ENCODE measurements at places on chromosomes 1 and 21. TPM values are rescaled to one million over a fixed set of nuclear protein-coding genes. Genes with fewer than 3 reads are reported as not detected.

DNA sequence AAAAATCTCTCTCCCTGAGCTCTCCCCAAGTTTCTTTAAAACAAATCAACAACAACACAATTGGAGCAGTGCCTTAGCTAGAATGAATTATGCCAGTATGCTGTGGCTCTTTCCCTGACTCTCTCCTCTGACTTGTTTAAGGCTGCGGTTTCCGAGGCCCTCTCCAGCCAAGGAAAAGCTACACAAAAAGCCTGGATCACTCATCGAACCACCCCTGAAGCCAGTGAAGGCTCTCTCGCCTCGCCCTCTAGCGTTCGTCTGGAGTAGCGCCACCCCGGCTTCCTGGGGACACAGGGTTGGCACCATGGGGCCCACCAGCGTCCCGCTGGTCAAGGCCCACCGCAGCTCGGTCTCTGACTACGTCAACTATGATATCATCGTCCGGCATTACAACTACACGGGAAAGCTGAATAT lies 1.9 kb downstream of the S1PR1 start:
- peak; percentile 94 for DNase-seq
- H3K36me3 ChIP-seq = peaks cover 19% of the 10 kb centered on the region
- no peaks in the 10 kb centered on the region for H3K27me3 ChIP-seq
- peak overlapping the region; percentile 88 for H3K4me3 ChIP-seq

- no peaks in the 10 kb centered on the region for H3K27me3 ChIP-seq
- H3K36me3 ChIP-seq = no peaks in the 10 kb centered on the region
- DNase-seq = no peak
- H3K4me3 ChIP-seq = no peak overlapping the region
- H3K4me1 ChIP-seq = no peaks in the 10 kb centered on the region
- no peak overlapping the region for H3K27ac ChIP-seq
These were observed 411.0 kb downstream of the CAMTA1 start for GRCh38 chr1:7196036-7196911.

GRCh38 chr1:51927029-51927428 lies 48.5 kb upstream of the NRDC start:
- no peaks in the 10 kb centered on the region for H3K36me3 ChIP-seq
- H3K27ac ChIP-seq = no peak overlapping the region
- no peaks in the 10 kb centered on the region for H3K27me3 ChIP-seq
- no peak overlapping the region for H3K4me3 ChIP-seq
- H3K4me1 ChIP-seq = no peaks in the 10 kb centered on the region

- DNase-seq = no peak
- peaks cover 65% of the 10 kb centered on the region for H3K27me3 ChIP-seq
- no peak overlapping the region for H3K4me3 ChIP-seq
- no peak overlapping the region for H3K27ac ChIP-seq
These were observed 16.2 kb downstream of the C1orf216 start for GRCh38 chr1:35702508-35702907.

- H3K4me1 ChIP-seq = peaks cover 3% of the 10 kb centered on the region
- peak overlapping the region; percentile 1 for H3K4me3 ChIP-seq
- DNase-seq = peak; percentile 23
- H3K27ac ChIP-seq = no peak overlapping the region
These were observed 10.5 kb upstream of the SPEN start for GRCh38 chr1:15836772-15837669.

- H3K4me1 ChIP-seq = peaks cover 61% of the 10 kb centered on the region
- H3K27ac ChIP-seq = no peak overlapping the region
- H3K27me3 ChIP-seq = no peaks in the 10 kb centered on the region
- peaks cover 22% of the 10 kb centered on the region for H3K36me3 ChIP-seq
- no peak overlapping the region for H3K4me3 ChIP-seq
- no peak for DNase-seq
These were observed 5.5 kb downstream of the CAPN2 start for GRCh38 chr1:223717695-223718363.

Gene PAQR6
- 1.6 TPM for total RNA-seq

Gene TMOD4
- 1.4 TPM for total RNA-seq

Gene CTSS
- 5.7 TPM for total RNA-seq

DNA sequence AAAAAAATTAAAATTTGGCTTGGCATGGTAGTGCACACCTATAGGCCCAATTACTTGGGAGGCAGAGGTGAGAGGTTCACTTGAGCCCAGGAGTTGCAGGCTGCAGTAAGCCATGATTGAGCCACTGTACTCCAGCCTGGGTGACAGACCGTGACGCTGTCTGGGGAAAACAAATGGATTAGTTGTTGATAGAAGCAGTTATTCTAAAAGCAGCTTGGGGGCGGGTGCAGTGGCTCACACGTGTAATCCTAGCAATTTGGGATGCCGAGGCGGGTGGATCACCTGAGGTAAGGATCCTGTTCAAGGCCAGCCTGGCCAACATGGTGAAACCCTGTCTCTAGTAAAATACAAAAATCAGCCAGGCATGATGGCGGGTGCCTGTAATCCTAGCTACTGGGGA lies 40.3 kb downstream of the KIF1B start:
- H3K4me1 ChIP-seq = peaks cover 4% of the 10 kb centered on the region
- H3K27me3 ChIP-seq = no peaks in the 10 kb centered on the region
- no peak for DNase-seq
- no peaks in the 10 kb centered on the region for H3K36me3 ChIP-seq
- no peak overlapping the region for H3K27ac ChIP-seq

- DNase-seq = peak; percentile 38
- no peaks in the 10 kb centered on the region for H3K27me3 ChIP-seq
- H3K4me3 ChIP-seq = no peak overlapping the region
- H3K27ac ChIP-seq = no peak overlapping the region
- H3K36me3 ChIP-seq = no peaks in the 10 kb centered on the region
These were observed 64.5 kb upstream of the SLC44A3 start for GRCh38 chr1:94755675-94756074.

- no peaks in the 10 kb centered on the region for H3K27me3 ChIP-seq
- DNase-seq = no peak
- H3K4me1 ChIP-seq = no peaks in the 10 kb centered on the region
- no peak overlapping the region for H3K4me3 ChIP-seq
These were observed 356.6 kb upstream of the USP24 start for GRCh38 chr1:55571767-55572166.

- no peak for DNase-seq
- no peaks in the 10 kb centered on the region for H3K36me3 ChIP-seq
- no peak overlapping the region for H3K4me3 ChIP-seq
- H3K4me1 ChIP-seq = no peaks in the 10 kb centered on the region
- H3K27me3 ChIP-seq = no peaks in the 10 kb centered on the region
These were observed 140.0 kb downstream of the DNM3 start for GRCh38 chr1:171981303-171981702.

GRCh38 chr1:103197216-103197615 lies 88.9 kb upstream of the COL11A1 start:
- no peaks in the 10 kb centered on the region for H3K4me1 ChIP-seq
- H3K36me3 ChIP-seq = no peaks in the 10 kb centered on the region
- H3K27me3 ChIP-seq = no peaks in the 10 kb centered on the region
- H3K4me3 ChIP-seq = no peak overlapping the region
- DNase-seq = no peak
- no peak overlapping the region for H3K27ac ChIP-seq

- H3K4me1 ChIP-seq = no peaks in the 10 kb centered on the region
- DNase-seq = no peak
- H3K27ac ChIP-seq = no peak overlapping the region
- no peaks in the 10 kb centered on the region for H3K36me3 ChIP-seq
These were observed 7.8 kb downstream of the ITLN1 start for GRCh38 chr1:160877221-160877620.

Gene GIPC2
- total RNA-seq = 9.6 TPM

DNA sequence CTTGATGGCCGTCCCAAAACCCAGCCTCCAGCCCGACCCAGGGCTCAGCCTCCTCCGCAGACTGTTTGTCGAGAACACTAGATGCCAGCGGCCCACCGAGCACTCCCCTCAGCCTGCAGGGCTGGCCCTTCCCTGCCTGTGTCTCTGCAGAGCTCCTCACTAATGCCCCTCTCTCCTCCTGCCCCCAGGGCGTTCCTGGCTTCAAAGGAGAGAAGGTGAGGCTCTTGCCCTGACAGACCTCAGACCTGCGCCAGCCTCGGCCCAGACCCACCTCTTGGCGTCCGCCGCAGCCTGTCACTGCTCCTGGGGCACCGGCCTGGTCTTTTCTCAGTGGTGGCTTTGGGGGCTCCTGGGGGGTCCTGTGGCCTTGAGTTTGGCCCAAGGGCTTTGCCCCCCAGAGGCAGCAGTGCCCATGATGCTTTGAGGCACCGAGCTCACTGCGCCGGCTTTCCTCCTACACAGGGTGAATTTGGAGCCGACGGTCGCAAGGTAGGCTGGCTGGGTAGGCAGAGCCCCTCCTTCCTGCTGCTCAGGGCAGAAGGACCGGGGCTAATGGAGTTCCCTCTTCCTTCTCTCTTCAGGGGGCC lies 18.4 kb downstream of the COL6A2 start:
- H3K27ac ChIP-seq = no peak overlapping the region
- H3K36me3 ChIP-seq = no peaks in the 10 kb centered on the region
- DNase-seq = no peak

Gene CR1
- total RNA-seq = not detected

Gene CHD5
- total RNA-seq = 0.11 TPM

- no peak overlapping the region for H3K27ac ChIP-seq
- DNase-seq = no peak
- H3K27me3 ChIP-seq = no peaks in the 10 kb centered on the region
- no peaks in the 10 kb centered on the region for H3K4me1 ChIP-seq
These were observed 348.7 kb downstream of the HLX start for GRCh38 chr1:221227872-221228337.

DNA sequence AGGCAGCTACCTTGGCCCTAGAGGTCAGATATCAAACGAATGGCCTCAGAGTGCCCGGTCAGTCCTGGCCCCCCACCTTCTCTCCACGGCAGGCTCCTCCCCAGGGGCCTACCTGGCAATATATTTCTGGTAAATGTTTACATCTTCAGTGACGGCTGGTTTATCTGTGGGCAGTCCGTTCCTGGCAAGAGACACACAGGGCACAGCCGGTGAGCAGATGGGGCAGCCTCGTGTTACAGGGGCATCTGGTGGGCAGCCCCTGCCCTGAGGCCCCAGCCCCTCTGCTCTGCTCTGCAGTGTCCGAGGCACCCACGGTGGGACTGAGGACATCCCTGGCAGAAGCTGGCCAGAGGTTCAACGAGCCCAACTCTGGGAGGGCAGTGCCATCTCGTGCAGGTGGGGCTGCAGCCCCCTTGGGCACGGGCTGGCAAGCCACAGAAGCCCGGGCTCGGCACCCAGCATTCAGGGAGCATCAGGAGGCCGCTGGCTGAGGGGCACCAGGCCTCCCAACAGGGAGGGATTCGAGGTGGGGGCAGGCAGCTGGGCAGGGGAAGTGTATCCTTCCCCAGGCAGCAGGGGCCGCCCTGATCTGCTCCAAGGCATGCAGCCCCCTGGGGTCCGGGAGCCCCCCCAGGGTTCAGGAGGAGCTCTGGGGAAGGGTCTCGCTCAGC lies 137.9 kb downstream of the CASZ1 start:
- H3K36me3 ChIP-seq = no peaks in the 10 kb centered on the region
- H3K4me3 ChIP-seq = no peak overlapping the region

Gene TAF1A
- total RNA-seq = 7.1 TPM

Gene FMO1
- total RNA-seq = not detected

DNA sequence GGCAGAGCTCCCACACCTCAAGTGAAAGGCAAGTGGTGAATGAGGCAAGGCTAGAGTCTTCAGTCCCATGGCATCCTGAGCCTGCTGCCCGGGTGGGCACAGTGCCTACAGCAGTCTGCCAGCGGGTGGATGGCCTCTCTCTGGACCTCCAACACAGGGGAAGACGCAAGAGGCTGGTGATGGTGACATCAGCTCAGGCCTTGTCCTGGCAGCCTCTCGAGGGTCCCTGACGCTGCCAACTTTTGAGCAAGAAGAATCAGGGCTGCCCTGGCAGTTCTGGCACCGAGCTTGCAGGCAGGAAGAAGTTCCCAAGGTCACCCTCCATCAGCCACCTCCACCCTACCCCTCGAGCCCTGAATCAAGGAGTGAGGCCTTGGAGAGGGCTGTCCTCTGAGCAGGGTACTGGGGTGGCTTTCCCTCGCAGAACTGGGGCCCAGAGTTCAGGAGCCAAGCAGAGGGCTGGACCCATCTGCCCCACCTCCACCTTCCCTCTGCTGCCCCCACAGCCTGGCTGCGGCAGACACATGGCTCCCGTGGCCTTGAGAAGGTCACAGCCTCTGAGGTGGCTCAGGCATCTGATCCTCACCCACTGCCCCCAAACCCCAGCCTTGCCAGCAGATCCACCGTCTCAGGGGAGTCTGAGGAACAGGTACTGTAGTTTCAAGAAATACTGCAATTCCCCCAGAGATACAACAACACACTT lies 5.8 kb downstream of the RAP1GAP start:
- no peaks in the 10 kb centered on the region for H3K4me1 ChIP-seq
- no peak overlapping the region for H3K4me3 ChIP-seq
- H3K27me3 ChIP-seq = peaks cover 17% of the 10 kb centered on the region
- no peak overlapping the region for H3K27ac ChIP-seq

DNA sequence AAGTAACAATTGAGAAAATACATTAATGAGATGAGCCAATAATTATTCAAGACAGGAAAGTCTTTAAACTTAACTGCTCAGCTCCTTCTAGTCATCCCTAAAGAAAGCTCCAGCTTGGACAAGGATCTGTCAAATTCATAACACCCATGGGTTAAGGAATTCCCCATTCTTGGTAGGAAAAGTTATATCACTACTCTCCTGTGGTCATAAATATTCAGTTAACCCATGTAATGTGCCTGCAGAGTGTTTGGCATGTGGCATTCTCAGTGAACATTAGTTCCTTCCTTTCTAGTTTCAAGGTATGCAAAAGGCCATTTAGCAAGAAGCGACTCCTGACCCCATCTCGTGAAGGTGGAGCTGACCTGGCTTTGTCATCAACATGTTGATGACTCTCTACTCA lies 76.7 kb upstream of the VCAM1 start:
- no peaks in the 10 kb centered on the region for H3K36me3 ChIP-seq
- H3K4me3 ChIP-seq = no peak overlapping the region
- peak; percentile 41 for DNase-seq
- no peak overlapping the region for H3K27ac ChIP-seq

DNA sequence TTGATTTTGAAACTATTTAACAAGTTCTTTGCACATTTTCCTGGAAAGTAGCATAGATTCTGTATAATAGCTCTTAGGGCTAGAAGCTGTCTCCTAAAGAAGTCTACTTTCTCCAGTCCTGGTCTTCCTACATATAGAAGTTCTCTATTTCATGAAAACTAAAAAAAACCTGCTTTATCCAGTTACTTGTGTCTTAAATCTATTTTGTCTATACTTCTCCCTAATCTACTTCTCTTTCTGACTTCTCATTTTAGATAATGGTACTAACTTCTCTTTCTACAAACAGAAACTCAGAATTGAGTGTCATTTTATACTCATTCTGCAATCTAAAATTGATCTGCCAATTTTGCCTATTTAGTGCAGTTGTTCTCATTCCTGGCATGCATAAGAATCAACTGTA lies 28.7 kb downstream of the PDE4B start:
- no peak overlapping the region for H3K4me3 ChIP-seq
- H3K36me3 ChIP-seq = no peaks in the 10 kb centered on the region
- H3K27me3 ChIP-seq = no peaks in the 10 kb centered on the region
- H3K27ac ChIP-seq = no peak overlapping the region

Gene CLCA4
- not detected for total RNA-seq
